ENCODE measurements at places on chromosomes 6 and 20.

DNA sequence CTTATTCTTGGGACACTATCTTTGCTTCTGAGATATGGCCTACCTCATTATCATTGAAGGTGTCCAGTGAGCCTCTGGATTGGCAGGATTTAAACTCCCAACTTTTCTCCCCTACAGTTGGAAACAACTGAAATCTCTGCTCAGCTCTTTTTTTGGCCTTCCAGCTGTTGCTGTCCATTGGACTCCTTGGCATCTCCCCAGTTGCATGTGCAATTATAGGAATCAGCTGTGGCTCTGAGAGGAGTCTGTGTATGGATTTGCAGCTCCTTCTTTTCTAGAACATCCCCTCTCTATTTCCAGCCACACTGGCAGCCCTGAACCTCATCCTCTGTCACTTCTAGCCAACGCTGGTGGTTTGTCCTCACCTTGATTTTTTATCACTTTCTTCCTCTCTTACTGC lies 21.2 kb downstream of the RAB22A start:
- no peak for DNase-seq

DNA sequence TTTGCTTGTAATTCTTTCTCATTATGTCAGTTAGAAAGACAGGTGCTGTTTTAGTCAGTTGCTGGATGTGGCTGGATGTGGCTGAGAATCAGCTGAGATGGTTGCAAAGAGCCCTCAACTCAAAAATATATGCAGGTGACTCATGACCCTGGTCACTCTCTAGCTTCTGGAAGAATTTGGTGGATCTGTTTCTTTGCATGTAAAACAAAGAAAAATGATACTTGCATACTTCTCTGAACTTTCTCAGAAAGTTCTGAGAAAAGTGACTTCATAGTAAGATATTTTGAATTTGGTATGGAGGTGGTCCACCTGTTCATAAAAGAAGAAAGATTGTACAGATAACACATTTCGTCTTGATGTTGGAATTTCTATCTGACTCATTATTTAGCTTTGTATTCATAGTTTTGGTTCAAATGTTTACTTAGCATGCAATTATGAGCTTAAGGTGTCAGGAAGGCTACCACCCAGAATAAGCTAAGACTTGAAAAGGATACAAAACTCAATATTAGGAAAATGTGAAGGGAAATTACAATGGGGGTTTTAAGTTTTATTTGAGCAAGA lies 163.2 kb upstream of the OLIG3 start:
- no peak for DNase-seq

DNA sequence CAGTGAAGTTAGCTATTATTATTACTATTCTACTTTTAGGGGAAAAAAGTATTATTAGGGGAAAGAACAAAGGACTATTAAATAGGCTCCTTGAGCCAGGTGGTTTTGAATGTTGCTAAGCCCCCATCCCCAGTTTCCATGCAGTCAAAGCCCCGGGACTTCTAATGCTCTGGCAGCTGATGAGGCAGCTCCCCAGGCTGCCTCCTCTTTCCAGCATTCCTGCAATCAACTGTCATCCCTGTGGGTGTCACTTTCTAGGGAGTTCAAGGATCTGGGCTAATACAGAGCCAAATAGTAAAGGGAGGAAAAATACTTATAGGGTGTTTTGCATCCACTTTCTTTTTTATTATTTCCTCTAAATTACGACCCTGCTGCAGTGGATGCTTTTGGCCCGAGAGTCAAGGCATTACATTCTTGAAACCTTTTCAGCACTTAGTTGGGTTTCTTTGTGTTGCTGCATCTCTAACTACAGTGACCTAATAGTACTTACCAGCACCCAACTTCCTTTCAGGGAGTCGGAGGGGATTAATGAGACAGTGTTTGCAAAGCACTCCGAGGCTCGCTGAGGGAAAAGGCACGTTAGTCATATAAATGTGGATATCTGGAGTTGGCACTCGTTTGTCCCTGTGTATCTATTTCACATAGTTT lies 303.9 kb upstream of the MAP3K7 start:
- no peak for DNase-seq

DNA sequence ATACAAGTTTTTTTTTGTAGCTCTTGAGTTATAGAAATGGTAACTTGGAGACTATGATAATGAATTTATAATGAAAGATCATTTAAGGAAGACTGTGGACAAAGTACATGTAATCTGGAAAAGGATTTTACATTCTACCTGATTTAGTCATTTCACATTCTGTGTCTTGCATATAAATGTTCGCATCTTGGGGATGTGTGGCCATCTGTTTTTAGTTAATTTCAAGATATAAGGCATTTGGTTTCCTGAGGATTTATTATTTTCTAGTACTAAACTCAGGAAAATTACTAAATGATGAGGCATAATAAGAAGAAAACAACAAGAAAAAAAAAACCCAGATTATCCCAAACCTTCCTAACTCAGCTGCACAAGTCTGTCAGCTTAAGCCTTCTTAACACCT lies 112.7 kb upstream of the PRL start:
- DNase-seq, result no peak

DNA sequence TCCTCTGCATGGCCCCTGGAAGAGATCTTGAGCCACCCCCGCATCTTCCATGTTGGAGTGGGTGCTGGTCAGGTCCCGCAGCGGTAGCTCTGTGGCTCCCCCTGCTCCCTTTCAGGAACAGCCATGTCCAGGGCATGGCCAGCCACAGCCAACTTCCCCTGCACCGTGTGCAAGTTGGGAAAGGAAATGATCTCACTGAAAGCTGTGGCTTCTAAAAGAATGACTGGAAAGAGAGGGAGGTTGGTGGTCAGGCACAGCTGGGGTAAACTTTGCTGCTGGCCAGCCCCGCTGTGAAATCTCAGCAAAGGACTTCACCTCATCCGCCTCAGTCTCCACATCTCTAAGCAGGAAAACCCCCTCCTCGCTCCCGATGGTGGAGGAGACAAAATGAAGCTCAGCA lies 153.6 kb upstream of the CST7 start:
- no peak for DNase-seq

- no peak for DNase-seq
Measured at GRCh38 chr20:42957704-42958095, 232.0 kb downstream of the PTPRT start.

- DNase-seq, result no peak
Measured at GRCh38 chr6:47440719-47441118, 36.9 kb upstream of the CD2AP start.

GRCh38 chr20:58696411-58696961 lies 3.9 kb downstream of the NPEPL1 start:
- no peak for DNase-seq

DNA sequence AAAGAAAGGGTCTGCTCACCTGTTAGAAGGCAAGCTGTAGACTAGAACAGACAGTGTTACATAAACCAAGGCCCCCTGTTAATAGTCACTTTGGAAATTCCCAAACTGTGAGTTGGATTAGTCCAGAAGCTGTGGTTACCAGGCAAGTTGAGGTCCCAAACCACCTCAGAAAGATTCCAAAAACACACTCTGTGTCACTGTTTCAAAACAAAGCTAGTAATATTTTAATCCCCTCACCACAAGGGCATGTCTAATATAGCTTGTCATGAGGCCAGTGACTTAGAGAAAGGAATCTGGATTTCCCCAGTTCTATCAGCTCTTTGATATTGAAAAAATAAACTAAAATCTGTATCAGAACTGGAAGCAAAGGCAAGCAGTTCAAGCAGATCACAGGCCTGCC lies 244.6 kb downstream of the HAO1 start:
- DNase-seq, result no peak

DNA sequence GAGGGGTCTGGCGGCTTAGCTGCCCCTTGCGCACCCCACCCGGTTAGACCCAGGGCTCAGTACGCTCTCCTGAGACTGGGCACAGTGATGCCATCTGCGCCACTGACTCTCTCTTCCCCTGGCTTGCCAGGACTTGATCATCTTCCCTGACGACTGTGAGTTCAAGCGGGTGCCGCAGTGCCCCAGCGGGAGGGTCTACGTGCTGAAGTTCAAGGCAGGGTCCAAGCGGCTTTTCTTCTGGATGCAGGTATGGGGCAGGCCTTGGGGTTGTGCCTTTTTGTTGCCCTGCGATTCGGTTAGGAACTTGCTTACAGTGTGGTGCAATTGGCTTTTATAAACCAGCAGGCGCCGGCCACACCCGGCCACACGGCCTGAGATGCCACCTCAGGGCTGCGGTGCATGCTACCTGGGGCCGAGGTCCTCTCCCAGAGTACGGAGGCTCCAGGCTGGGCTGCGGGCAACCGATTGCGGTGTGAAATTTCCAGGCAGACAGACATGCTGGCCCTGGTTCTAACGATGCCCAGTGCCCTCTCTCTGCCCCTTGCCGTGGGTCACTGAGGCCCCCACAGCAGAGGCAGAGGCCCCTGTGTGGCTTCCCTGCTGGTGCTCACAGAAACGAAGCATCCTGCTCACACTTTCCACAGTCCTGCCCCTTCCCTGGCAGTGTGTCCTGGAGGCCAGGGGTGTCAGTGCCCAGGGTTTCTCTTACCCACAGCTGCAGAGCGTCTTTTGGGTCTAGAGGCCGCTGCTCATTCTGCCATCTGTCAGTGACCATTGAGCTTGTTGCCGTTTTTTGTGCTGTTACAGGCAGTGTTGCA lies 1.7 kb downstream of the ADRM1 start:
- DNase-seq, result no peak

- no peak for DNase-seq
Measured at GRCh38 chr20:41996951-41997350, 378.8 kb upstream of the CHD6 start.

DNA sequence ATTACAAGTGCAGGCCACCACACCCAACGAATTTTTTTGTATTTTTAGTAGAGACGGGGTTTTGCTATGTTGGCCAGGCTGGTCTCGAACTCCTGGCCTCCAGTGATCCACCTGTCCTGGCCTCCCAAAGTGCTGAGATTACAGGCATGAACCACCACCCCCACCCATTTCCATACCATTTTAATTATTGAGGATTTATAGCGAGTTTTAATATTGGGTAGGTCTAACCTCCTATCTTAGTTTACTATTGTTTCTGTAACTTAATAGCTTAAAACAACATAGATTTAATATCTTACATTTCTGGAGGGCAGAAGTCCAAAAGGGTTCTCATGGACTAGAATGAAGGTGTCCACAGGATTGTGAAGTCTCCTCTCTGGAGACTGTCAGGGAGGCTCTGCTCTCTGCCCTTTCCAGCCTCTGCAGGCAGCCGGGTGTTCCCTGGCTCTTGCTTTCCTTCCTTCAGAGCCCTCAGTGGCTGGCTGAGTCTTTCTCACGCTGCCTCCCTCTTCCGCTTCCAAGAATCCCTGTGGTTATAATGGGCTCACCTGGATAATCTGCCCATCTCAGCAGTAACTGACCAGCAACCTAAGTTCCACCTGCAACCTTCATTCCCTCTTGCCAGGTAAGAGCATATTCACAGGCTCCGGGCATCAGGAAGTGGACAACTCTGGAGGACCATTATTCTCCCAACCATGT lies 18.6 kb upstream of the BCAS4 start:
- no peak for DNase-seq
